NCI-H1436 (cell line): ENCODE measurements at places on chromosomes 16 and 17.

DNA sequence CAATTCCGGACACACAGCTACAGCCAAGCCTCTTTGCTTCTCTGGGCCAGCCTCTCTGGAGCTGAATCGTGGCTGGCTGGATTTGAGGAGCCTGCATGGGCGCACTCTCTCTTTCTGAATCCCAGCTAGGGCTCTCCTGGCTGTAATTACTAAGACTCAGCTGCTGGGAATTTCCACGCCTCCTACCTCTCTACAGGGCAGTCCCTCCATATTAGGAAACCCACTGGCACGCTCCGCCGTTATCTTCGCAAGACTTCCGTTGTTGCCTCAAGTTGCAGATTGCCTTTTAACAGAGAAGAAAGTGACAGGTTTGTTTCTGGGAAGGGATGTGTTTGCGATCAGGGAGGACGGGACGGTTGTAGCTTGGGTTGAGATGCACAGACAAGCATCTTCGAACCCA, 188.4 kb upstream of the NLRP1 start:
- no peak for DNase-seq

DNA sequence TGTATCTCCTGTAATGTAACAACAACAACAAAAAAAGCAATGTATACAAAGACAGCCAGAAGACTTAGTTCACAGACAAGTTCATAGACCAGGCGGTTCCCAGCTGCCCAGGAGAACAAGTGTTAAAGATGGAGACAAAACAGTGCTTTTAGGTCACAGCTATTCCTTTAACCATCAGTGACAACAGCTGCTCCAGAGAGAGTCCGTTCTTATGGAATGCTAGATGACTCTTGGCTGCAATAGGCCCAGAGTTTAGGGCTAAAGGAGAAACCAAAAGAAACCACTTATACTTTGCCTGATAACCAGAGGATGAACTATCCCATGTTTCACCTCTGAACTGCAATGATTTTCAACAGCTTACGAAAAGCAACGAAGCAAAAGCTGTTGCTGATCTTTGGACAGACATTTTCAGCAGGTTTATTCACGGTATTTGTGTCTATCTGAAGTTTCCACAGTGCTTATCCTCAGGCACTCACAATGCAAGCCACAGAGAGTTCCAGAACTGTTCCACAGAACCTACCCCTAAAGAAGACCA, 6.0 kb downstream of the ZCCHC14 start:
- DNase-seq, result no peak

GRCh38 chr17:50863221-50863843, 2.8 kb downstream of the TOB1 start:
- DNase-seq, result no peak

DNA sequence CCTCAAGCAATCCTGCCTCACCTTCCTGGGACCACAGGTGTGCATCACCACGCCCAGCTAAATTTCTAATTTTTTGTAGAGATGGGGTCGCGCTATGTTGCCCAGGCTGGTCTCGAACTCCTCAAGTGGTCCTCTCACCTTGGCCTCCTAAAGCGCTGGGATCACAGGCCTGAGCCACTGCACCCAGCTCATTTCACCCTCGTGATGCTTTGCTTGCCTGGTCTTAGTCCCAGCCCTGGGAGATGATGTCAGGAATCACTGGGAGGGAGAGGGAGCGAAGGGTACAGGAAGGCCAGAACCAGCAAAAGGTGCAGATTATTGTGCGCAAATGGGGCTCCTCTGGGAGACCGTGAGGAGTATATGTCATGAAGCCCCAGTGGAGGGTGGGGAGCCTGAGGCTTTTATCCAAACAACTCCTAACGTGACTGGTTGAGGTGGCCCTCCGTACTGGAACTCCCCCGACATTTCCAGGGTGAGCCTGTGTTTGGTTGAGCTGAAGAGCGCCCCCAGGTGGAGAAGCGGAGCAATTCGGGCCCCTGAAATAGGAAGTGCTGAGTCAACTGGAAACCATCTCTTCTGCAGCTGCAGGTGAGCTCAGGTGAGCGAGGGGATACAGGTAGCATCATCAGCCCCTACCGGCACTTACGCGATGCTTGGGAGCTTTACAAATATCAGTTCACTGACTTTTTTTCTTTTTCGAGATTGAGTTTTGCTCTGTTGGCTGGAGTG, 41.2 kb upstream of the HAPSTR1 start:
- DNase-seq, result no peak

GRCh38 chr16:10466861-10467260, 81.0 kb downstream of the ATF7IP2 start:
- no peak for DNase-seq
